ENCODE measurements at places on chromosomes 13 and 19.

DNA sequence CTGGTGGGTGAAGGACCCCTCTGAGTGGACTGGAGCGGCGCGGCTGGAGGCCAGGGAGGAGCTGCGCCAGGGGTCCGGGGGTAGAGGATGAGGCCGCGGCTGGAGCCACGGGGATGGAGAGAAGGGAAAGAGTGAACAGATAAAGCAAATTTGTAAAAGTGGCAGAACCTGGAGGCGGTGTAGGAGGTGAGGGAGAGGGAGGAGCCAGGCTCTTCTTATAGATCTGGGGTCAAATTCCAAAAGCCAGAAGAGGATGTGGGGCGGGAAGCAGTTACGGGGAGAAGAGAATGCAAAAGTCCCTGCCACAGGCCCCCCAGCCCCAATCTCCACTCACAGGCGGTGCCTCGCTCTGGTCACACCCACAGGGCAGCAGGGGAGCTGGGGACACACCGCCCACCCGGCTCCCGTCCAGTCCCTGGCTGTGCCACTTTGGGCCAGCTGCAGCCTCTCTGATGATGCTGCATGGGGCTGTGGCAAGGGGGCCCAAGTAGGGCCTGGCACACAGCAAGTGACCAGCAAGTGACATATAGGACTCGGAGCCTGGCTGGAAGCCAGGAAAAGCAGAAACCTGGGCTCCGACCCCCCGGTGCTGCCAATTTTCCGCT is 11.1 kb downstream of the LRRC4B start:
- no peak for DNase-seq

DNA sequence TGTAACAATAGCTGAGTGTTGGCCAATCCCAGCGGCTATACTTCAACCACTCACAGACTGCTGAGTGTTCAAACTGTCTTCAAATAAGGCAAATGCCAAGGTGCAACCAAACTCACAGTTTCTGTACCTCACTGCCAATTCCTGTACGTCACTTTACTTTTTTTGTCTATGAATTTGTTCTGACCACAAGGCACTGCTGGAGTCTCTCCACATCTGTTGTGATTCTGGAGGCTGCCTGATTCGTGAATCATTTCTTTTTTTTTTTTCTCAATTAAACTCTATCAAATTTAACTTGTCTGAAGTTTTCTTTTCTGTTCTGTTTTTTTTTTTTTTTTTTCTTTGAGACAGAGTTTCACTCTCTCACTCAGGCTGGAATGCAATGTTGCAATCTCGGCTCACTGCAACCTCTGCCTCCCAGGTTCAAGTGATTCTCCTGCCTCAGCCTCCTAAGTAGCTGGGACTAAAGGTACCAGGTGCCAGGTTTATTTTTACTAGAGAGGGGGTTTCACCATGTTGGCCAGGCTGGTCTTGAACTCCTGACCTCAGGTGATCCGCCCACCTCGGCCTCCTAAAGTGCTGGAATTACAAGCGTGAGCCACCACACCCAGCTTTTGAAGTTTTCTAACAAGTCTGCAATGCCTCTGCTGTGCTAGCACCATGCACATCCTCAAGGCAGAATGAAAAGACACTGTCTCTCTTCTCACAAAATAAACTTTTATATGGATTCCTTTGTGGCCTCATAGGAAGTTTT is 401.7 kb downstream of the IRS2 start:
- no peak for DNase-seq

- no peak for DNase-seq
Measured at GRCh38 chr19:6740589-6741343, 1.3 kb downstream of the TRIP10 start.

GRCh38 chr19:58429745-58430144 is 10.2 kb downstream of the ZNF132 start:
- no peak for DNase-seq

- peak; percentile 59 for DNase-seq
Measured at GRCh38 chr19:8161135-8161646, 11.8 kb upstream of the FBN3 start.

GRCh38 chr19:36574741-36575140 is 1.6 kb upstream of the ZNF529 start:
- no peak for DNase-seq

Data from MM.1S (cell line).